ENCODE measurements at places on chromosomes 13 and 19.
A peak's percentile ranks its signal among the peaks of the same experiment; 100 is the strongest.

- no peak for DNase-seq
Observed at GRCh38 chr13:53343361-53343744, 314.7 kb downstream of the OLFM4 start.

DNA sequence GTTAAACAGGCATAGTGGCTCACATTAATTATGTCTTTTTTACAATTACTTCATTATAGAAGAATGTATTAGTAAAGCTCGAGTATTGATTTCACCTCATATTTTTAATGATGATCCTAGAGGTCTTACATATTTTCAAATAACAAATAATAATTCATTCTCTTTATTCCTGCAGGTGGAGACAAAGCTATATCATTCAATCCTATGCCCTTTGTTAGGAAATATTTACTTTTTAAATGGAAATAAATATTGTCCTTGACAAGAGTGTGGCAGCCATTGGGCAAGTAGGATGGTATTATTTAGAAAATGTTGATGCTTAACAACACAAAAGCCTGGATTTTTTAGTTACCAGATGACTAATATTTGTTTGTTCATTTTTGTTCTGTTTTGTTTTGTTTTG lies 127.6 kb downstream of the COG6 start:
- no peak for DNase-seq

- DNase-seq = peak; percentile 51
Observed at GRCh38 chr19:14770944-14771839, 7.2 kb downstream of the ADGRE2 start.

DNA sequence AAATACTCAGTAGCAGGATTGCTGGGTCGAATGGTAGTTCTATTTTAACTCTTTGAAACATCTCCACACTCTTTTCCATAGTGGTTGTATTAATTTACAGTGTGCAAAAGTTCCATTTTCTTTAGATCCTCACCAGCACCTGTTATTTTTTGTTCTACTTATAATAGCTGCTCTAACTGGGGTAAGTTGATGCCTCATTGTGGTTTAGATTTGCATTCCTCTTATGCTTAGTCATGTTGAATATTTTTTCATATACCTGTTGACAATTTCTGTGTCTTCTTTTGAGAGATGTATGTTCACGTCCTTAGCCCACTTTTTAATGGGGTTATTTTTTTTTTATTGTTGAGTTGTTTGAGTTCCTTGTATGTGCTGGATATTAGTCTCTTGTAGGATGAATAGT lies 144.6 kb downstream of the NBEA start:
- DNase-seq = no peak

DNA sequence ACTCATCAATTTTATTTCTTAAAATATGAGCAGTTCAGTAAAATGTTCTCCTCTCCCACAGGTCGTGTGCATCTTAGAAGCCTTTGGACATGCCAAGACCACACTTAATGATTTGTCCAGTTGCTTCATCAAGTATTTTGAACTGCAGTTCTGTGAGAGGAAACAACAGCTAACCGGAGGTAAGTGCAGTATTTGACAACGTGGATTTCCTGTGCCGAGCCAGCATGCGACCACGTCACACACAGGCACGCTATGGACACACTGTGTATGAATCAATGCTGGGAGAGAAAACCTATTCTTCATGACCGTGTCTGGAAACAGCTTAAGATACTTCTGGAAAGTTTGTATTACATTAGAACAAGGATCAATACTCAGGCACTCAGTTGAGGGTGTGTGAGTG lies 268.5 kb downstream of the MYO16 start:
- DNase-seq = no peak

DNA sequence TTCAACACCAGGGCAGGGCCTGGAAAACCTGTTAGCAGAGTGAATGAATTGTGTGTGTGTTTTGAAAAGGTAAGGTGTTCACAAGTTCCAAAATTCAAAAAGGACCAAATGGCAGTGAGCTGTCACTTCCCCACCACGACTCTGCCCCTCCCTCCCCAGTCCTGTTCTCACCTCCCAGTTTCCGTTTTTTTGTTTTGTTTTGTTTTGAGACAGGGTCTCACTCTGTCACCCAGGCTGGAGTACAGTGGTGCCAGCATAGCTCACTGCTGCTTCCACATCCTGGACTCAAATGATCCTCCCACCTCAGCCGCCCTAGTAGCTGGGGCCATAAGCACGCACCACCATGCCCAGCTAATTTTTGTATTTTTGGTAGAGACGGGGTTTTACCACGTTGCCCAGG lies 20.3 kb upstream of the BCL3 start:
- no peak for DNase-seq

GRCh38 chr19:48419158-48419920 lies 25.9 kb downstream of the GRIN2D start:
- no peak for DNase-seq

DNA sequence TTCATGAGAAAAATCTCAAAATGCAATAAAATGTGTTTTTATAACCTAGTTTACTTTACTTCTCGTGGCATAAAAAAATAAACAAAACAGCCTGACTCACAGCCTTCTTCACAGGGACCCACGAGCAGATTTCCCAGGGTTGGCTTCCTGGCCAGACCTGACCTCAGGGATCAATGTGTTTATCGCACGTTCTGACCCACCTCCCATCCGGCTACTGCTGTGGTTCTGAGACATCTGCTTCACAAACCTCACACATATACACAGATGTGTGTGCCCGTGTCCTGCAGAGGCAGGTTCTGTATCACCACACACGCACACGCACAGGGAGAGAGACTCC lies 118.3 kb downstream of the COL4A2 start:
- no peak for DNase-seq

- DNase-seq = no peak
Observed at GRCh38 chr13:80262051-80262695, 78.8 kb downstream of the SPRY2 start.

DNA sequence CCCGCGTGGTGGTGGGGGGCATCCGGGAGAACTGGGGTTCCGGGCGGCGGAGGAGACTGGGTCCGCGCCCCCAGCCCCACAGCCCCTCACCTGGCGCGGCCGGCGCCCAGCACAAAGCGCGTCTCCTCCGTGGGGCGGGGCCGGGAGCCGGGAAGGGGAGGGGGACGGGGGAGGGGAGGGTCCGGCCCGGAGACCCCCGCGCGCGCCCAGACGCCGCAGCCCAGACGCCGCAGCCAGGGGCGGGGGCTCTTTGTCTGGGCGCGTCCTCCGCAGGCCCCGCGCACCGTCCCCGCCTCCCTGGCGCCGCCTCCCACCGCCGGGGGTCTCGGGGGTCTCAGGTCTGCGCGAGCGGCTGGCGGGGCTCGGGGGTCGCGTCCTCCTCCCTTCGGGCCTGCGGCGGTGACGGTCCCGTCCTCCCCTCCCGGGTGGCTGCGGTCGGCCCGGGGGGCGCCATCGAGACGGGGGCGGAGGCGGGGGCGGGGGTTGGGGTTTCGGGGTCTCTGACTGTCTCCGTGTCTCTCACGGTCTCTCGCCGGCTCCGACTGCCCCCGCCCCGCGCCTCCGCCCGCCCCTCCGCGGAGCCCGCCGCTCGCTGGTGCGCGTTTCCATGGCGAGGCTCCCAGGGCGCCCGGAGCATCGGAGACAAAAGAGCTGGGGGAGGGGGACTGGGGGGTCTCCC lies at the start of gene PLPPR3:
Gene PLPPR3, minus strand, starts transcription at position 131 of the 679 bp plus-strand sequence. CDS start 396 bp downstream, outside the sequence.
- no peak for DNase-seq

DNA sequence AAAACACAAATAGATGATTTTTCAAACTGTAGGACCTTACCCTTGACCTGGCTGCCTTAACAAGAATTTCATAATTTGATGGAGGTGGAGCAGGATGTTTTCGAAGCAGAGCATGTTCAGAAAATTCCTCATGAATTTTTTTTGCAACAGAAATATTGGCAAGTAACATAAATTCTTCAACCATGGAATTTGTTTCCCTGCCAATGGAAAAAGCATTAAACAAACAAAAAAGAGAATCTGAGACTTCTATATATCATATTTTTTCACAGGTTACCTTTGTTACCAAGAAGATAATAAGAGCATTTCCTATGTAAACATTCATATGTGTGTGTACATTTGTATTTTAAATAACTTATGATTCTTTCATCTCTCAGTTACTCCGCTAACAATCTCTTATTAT lies 18.3 kb downstream of the DIS3 start:
- DNase-seq = no peak

GRCh38 chr19:8421484-8422461 lies 8.7 kb downstream of the MARCHF2 start:
- DNase-seq = no peak

- DNase-seq = peak; percentile 65
Observed at GRCh38 chr19:23070353-23071146, 46.3 kb upstream of the ZNF730 start.

DNA sequence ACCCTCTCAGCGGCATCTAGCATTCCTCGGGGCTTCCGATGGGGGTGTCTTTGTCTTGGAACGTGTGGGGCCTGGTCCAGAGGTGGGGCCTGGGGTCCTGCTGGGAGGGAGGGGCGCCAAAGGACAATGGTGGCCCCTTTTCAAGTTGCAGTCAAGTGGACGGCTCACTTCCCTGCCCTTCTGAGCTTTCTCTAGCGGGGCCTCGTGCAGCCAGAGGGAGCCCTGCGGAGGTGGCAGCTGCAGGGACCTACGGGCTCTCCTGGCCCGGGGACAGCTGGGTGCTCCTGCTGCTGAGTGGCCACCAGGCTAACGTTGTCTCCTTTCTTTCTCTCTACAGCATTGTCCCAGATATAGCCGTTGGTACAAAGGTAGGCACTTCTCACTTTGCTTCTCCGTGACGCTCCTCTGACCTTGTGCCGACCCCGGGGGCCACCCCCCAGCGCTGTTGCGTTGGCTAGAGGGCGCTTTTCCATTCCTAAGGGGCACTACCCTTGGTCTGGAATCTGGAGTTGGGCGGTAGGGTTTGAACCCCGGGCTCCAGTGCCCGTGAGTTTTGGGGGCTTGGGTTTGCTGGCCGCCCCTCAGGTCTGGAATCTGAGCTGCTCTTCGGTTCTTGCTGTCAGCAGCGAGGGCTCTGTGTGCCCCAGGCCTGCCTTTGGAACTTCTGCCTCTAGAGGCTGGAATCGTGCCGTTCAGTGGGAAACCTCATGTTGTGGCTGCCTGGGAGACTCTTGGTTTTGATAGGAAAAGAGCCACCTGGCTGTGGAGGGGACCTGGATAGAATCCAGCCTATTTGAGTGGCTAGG lies 2.0 kb downstream of the PTBP1 start:
- DNase-seq = no peak

DNA sequence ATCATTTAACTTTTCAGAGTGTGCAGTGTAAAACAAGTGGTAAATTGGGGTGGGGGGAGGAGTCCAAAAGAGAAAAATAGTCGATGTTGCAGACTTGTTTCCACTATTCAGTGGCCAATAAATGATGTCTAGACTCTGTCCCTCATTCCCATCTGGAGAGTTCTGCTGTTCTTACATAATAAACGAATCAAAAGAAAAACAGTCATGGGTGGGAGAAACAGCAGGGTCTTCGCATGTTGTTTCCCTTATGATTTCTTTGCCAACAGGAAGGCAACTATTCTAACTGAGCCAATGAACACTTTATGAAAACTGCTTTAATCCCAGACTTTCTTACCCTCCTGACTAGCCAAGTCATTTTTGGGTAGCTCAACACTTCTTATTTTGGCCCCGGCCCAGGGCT lies 615.5 kb downstream of the FGF9 start:
- DNase-seq = no peak

- no peak for DNase-seq
Observed at GRCh38 chr13:58625703-58626389, 994.3 kb downstream of the PCDH17 start.

DNA sequence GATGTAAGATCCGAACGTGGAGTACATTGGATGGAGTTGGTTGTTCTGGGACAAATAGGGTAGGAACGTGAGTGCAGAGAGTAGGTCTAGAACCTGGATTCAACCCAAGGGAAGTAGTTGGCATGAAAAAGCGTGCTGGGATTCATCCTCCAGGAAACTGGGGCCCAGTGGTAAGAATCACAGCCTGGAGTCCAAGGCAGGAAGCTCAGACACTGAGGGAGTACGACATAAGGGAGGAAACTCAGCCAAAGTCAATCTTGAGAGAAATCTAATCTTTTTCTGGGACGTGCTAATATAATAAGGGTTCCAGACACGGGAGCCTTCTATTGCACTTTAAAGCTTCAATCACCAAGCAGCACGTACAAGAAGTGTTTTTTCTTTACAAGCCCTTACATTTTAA lies 46.4 kb downstream of the DLEU7 start:
- no peak for DNase-seq

- DNase-seq = no peak
Observed at GRCh38 chr13:111956261-111957151, 110.4 kb upstream of the SOX1 start.

- DNase-seq = no peak
Observed at GRCh38 chr19:14530506-14530905, 1.1 kb downstream of the TECR start.

GRCh38 chr19:53389978-53390377 lies 5.0 kb upstream of the ZNF765 start:
- no peak for DNase-seq

DNA sequence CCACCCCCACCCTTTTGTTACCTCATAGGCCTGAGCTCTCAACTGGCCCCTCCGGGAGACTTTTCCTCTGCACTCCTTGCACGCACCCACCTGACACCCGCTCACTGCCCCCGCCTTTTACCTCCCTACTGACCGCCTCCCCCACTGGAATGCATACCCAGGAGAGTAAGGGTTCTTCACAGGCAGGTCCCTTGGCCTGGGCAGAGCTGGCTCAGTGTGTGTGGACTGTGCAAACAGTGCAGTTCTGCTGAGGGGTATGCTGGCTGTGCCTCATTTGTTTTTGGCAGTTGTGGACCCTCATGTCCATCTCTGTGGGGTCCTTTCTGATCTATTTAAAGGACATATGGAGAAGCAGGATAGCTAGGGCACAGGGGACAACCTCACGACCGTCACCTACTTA lies 5.0 kb downstream of the ZSCAN18 start:
- DNase-seq = no peak

- no peak for DNase-seq
Observed at GRCh38 chr13:94992036-94992960, 280.0 kb upstream of the SOX21 start.

GRCh38 chr13:32267836-32268439 lies 47.2 kb downstream of the ZAR1L start:
- no peak for DNase-seq

DNA sequence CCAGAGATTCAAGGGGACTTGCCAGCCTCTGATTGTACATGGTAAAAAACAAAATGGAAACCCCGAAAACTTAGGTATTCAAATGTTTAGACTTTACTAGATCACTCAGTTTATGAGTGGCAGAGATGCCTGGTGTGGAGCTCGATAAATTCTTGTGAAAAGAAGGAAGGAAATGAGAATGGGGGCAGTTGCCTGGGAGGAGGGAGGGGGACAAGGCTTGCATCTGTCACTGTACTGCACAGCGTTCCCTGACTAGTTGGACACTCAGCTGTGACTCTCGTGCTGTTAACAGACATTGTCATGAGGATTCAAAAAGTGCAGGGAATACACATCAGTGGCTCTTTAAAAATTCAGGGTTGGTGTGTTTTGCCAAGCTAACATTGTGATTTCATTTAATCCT lies 232.9 kb downstream of the ZIC5 start:
- DNase-seq = no peak

DNA sequence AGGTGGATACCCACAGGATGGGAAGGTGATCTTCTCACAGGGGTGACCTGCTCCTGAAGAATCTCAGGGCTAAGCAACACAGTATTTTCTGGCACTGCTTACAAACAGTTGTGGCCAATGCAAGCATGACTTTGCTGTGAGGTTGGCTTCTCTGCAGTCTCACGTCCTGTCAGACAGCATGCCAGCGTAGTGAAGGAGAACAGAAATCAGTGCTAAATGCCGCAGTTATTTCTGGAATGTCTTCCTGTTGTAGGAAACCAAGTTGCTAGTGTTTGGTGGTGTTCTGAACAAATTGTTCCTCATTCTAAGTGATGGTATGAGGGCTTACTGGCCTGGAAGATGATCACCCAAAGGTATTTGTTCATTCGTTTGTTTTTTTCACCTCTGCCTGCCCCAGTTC lies 320.1 kb downstream of the MTUS2 start:
- DNase-seq = peak; percentile 25

- DNase-seq = no peak
Observed at GRCh38 chr13:76163761-76164160, 527.6 kb downstream of the LMO7 start.
